ENCODE measurements at places on chromosomes 7 and 10. TPM values are rescaled to one million over a fixed set of nuclear protein-coding genes. Genes with fewer than 3 reads are reported as not detected.
A peak's percentile ranks its signal among the peaks of the same experiment; 100 is the strongest.

CYP2C19 gene
- total RNA-seq, result 188 TPM

CLRN3 gene
- total RNA-seq, result 40.8 TPM

CLEC2L gene
- not detected for total RNA-seq

TAS2R3 gene
- total RNA-seq, result 1.5 TPM

LAMB1 gene
- 89.4 TPM for total RNA-seq

DNA sequence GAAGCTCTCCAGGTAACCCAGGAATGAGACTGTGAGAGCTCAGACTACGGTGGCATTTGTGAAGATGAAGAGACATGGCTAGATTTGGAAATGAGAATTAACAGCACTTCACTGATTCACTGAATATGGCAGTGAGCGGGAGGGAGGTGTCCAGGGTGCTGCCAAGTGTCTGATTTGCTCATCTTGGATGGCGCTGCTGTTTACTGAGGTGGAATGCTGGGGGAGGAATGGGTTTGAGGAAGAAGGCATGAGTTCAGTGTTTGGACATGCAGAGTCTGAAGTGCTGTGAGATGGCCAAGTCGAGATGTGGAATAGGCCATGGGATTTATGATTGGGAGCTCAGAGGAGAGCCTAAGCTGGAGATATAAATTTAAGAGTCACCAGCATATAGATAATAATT lies 437.1 kb upstream of the NPVF start:
- DNase-seq, result peak; percentile 25

DNA sequence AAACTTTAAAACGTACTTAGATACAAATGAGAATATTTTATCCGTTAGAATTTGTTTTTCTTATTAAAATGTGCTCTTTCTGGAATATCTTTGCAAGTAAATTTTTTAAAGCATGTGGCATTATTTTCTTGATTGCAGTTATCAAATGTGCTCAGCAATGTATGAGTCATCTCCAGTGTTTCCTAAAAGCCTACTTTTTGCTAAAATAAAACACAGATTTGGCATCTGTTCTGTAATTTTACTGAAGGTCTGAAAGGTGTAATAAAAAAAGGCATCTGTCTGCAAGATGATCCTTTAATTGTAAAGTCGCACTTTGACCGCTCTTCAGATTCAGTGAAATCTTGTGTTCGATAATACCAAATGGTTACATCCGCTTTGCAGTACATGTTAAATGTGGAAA lies 3.4 kb downstream of the GNAT3 start:
- DNase-seq, result no peak

- DNase-seq, result no peak
Observed at GRCh38 chr7:29319719-29320521, 125.3 kb downstream of the CHN2 start.

- no peak for DNase-seq
Observed at GRCh38 chr10:22984066-22984465, 56.2 kb downstream of the ARMC3 start.

- no peak for DNase-seq
Observed at GRCh38 chr7:103142494-103142893, 6.4 kb downstream of the NAPEPLD start.

GRCh38 chr10:63515002-63515763 lies 6.0 kb upstream of the REEP3 start:
- DNase-seq, result no peak

DNA sequence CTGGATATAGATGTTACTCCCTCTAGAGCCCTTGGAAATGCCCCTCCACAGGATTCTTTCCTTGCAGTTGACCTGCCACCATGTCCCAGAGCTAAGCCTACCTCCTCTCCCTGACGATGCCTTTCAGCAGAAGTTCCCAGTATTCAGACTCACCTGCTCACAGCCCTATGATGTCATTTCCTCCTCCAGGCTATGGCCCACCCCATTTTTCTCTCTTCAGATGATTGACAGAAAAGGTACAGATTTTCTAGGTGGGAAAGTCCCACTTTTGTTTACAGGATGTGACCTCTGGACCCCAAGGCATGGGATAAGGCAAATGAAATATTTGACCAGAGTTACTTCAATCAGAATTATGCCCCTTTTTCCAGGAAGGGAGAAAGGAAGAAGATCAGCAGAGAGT lies 280.2 kb upstream of the PHYHIPL start:
- DNase-seq, result no peak

GRCh38 chr7:93375603-93376002 lies 143.4 kb downstream of the VPS50 start:
- no peak for DNase-seq

- peak; percentile 42 for DNase-seq
Observed at GRCh38 chr10:79148452-79149344, 79.9 kb downstream of the ZMIZ1 start.

DNA sequence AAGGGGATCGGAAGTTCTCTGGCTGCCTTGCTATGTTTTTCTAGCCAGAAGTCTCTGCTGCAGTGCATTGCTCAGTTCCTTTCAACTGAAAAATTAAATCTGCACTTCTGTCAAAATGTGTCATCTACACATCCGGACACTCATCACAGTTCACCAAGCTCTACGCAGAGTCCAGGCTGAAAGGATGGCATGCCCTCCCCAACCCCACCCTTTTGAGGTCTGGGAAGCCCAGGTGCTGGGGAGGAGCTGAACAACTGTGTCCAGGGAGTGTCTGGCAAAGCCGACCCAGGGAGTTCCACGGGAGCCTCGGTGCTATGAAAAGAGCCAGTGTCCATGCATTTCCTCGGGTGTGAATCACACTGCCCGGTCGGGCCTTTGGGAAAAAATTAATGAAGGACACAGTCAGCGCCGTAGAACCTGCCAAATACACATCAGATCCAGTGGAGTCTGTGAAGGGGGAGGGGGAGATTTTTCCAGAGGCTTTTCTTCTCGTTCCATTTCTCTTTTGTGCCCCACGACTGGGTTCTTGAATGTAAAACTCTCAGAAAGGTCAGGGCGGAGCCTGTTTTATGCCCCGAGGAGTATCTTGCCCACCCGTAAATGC lies 757 bp upstream of the PALS2 start:
- peak; percentile 38 for DNase-seq

DNA sequence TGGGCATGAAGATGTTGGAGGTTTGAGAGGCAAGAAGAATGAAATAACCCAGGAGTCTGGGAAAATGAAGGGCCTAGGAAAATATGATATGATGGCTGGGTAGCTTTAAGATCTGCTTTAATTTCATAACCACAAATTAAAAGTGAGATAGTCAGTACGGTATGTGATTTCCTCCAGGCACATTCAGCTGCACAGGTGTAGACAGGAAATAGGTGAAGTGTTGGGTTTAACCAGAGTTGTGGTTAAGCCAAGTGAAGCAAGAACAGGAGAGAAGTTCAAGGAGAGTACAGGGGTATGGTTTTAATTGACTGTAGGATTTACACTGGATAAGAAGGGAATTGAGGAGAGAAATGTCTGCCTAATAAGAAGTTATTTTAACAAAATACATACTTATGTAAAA lies 2.6 kb downstream of the PNLIPRP3 start:
- no peak for DNase-seq

DNA sequence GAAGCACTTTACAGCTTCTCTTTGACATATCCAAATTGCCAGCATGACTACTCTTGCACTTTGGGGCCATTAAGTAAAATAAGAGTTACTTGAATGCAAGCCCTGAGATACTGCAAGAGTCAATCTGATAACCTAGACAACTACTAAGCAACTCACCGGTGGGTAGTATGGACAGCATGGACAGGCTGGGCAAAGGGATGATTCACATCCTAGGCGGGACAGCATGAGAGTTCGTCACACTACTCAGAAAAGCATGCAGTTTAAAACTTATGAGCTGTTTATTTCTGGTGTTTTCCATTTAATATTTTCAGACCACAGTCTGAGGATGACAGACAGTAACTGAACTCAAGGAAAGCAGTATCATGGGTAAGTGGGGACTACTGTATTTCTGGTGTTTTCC lies 84.0 kb downstream of the ORC5 start:
- DNase-seq, result no peak

DNA sequence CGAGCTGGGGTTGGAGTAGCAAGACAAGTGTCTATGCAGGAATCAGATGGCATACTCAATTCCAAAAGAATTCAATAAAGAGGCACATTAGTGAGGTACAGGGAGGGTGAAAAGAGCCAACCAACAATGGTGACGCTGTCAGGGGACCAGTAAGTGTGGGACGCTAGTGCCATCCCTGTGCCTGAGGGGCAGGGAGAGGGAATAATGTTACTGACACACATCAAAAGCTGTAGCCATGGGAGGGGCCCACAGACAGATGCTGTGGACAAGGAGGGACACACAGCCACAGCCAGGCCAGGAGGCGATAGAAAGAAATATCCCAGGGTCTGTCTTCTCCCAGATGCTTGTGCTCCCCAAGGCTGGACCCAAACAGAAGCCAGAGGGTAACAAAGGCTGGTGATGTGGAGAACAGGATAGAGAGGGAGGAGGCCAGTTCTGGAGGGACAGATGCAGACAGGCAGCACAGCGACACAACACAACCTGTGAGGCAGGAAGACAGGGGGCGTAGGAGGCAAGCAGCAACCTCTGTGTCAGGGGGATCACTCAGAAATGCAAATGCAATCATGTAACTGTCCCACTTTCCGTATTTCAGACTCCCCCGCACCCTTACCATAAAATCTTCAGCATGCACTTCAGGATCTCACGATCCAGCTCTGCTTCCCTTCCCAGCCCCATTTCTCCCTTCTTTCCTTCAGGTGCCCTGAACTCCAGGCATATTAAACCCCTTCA lies 240.5 kb upstream of the FZD8 start:
- DNase-seq, result no peak
